NCI-H774 (cell line): ENCODE measurements at places on chromosomes 5 and 9.
A peak's percentile ranks its signal among the peaks of the same experiment; 100 is the strongest.

GRCh38 chr9:120737416-120738165 is 23.3 kb upstream of the MEGF9 start:
- DNase-seq: no peak

GRCh38 chr5:148474025-148474511 is 90.3 kb downstream of the FBXO38 start:
- no peak for DNase-seq

DNA sequence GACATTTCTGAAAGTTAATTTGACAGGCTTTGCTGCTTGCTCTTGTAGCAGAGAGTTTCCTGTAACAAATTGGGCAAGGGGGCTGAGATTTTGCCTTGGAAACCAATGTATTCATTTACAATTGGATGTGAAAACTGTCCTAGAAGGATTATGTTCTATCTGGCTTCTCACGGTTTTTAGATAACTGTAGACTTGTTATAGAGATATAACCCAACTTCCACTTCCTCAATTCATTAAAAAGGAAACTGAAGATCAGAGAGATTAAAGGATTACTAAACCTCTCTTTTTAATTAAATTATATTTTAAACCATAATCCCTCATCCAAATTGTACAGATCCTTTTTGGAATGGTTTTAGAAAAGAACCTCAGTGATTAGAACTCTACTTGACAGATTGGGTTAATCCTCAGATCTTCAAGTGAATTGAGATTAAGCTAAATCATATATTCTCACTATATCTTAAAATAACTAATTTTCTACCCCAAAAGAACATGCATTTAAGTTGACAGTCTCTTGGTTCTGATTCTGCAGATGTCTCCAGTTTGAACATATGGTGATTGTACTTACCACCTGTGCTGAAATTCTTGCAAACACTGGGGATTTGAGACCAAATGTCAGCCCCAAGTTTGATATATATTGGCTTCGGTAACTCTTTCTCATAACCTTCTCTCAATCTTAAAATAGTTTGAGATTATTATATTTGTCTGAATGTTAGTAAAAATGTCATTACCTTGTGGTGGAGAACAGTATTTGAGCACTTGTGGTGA is 130.1 kb upstream of the C9orf72 start:
- DNase-seq: no peak

DNA sequence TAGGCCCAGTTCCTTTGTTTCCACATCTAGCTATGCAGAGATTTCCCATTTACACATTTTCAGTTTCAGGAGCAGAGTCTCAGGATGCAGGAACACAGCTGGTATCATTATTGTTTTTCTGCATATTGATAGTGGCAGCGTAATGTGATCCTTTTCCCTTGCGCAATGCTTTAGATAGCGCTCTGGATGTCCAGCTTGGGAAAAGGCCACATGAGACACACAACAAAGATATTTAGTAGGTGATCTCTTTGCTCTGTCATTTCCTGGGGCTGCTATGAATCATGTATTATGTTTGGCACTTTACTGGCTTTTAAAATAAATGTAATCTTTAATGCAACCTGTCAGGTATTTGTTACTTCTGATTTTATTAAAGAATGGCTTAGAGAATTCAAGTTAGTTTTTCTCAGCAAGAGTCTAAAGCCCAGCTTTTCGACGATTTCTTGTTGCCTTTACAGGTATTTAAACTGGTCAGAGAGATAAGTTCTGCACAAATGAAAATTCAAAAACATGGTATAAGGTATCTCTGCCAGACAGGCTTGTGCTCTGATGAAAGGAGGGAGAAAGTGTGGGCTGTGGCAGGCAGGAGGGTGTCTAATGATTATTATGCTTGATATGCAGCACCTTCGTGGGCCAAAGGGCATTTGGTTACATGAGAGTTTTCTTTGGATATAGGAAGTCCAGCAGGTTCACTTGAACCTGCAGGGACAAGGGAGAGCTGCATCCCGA is 42.2 kb downstream of the PTTG1 start:
- no peak for DNase-seq

GRCh38 chr9:81685763-81686613 is 3.4 kb downstream of the TLE1 start:
- DNase-seq: no peak

DNA sequence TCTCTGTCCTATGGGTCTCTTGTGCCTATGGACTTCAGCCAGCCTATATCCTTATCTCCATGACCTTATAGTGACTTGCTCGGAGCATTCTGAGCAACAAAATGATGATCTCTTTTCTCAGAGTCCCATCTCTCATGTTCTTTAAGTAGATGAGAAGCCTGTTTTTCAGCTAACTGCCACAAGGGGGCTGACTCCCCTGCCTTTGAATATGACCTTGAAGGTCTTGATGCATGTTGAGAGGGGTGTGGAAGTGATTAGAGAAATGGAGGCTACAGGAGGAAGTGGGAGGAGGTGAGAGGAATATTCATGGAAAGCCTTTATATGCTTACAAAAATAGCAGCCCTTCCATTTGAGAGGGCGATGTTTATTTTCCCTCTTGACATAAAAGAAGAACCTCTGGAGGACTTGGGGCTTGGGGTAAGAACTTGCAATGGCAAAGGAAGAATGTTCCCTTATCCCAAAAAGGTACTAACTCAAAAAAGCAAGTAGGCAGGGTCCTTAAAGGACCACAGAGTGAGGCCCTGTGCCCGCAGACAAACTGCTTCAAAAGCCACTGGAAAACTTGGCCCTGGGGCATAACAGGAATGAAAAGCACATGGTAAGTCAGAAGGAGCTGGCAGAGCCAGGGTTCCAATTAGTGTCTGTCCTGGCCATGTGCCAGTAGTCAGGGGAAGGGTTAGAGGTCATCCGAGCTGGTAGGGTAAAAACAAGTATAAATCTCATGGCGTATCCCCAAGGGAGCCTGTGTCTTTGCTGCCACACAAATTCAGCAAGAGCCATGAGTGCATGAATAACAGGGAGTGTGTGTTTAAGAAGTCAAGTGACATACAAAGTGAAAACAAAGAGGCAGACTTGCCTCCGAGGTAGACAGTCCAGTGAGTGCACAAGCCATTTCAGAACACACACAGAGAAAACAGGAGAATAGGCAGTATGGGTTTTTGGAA is 39.1 kb downstream of the FGD3 start:
- no peak for DNase-seq

GRCh38 chr9:94951324-94952135 is 225.0 kb downstream of the AOPEP start:
- DNase-seq: no peak

DNA sequence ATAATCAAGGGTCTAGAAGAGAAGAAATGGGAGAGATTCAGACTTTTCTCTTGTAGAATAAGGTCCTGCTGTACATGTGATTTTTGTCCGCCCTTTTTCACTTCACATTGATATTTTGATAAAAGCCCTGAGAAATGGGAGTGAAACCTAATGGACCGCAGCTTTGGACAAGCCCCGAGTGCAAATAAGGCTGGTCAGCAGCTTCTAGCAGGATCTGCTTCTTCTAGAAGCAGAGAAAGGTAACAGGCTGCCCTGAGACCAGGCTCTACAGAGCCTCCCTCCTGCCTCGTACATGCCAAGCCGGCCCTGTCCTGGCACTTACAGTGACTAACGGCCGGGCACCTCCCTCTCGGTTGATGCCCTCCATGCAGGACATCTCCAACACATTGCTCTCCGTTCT is 33.4 kb downstream of the ACER2 start:
- no peak for DNase-seq

DNA sequence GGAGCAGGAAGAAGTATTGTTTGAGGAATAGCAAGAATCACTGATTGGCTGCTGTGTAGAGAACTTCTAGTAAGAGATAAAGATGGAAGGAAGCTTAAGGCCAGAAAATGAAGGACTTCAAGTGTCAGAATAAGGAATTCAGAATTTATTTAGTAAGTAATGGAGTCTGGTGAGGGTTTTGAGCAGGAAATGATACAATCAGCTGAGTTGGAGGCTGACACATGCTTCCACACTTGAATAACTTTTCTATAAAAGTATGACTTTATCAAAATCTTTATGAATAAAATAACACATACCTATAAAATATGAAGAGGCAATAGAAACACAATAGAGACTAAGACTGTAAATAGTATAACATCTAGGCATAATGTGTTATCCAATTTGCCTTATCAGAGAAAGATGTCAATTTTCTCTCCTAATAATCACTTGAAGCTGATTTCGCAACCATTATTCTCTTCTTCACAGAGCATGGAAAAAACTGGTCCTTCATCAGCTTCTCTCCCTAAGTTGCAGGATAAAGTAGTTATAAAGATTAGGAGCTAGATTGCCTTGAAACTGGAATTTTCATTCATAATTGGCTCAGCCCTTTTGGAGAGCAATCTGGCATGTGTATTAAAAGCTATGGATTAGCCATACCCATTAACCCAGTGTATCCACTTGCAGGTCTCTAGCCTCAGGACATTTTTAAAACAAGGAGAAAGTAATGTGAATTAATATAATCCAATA is 143.4 kb downstream of the ZNF608 start:
- no peak for DNase-seq

DNA sequence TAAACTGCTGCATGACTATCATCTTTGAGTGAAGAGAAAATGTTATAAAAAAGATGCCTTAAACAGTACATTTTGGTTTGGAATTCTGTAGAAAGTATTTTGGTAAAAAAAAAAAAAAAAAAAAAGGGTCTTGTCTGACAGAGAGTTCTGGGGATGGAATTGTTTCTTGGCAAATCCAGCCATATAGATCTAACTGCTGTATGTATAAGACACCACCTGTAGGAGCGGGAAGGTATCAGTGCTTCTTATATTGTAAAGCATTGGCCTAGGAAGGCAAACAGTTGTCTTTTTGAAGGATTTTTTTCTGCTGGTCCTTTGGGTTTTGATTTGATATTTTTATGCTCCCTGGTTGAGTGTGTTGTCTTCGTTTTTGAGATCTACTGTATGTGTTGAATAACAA is 2.8 kb downstream of the PURA start:
- no peak for DNase-seq

DNA sequence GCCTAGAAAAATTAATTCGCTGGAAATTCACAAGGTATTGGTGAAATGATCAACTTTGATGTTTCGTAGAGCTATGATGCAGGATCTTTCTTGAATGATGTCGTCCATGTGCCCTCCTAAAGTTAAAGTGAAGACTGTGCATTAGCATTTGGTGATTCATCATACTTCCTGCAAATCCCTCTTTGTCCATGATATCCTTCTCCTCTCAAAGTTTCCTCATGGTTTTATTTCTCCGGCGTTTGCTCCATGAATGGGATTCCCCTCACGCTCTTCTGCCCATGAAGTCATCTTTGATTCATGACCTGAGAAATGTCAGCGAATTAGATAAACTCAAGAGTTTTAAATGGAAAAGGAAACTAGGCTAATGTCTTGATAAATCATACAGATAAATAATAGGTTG is 372.7 kb downstream of the PSAT1 start:
- DNase-seq: no peak

DNA sequence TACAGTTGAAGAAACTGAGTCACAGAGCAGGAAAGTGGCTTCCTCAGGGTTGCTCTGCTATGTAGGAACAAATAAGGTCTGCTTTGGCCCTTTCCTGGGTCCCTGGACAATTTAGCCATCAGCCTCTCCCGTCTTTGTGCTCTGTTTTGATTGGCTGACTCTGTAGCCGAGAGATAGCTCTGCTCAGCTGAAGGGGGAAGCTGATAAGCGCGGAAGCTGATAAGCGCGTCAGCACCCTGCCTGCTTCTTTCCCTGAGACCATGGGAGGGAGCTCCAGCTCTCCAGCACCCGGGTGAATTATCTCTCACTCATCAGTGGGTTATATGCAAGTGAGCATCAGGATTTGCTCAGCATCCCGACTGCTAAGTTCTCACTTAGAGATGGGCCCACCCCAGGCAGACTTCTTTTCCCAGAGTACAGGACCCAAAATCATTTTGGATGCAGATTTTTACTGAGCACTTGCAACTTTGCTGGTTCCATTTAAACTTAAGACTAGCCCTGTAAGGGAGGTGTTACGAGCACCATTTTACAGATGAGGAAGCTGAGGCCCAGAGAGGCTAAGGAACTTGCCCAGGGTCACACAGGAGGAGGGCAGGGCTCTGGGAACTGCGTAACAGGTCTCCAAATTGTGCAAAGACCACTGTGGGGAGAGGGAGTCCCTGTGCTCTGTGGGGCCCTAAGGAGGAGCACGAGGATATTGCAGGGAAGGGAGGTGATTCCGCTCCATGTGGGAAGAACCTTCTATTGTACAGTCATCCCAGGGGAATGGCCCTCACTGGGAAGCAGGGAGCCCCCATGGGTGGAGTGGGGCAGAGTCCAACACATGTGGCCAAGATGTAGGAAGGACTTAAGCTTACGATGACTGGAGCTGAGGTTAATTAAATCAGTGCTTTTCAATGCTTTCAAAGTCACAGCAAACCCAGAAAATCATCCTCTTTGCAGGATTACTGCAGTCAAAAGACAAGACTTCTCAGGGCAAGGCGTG is 83.7 kb upstream of the ORM1 start:
- no peak for DNase-seq

DNA sequence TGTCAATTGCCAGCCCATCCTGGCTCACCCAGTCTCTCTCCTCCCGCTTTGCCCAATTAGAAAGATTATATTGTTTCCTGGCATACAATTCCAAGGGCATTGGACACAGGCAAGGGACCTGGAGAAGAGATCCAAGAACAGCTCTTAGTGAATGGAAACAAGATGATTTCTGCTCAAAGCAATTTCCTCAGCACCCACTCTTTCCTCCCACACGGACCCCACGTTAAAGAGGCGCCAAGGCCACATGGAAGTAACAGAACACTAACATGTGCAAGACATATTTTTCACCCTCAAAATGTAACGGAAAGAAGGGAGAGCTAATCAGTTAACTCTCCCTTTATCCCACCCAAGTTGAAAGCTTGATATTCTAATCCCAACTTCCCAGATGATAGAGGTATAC is 111.2 kb downstream of the LHFPL2 start:
- DNase-seq: no peak

DNA sequence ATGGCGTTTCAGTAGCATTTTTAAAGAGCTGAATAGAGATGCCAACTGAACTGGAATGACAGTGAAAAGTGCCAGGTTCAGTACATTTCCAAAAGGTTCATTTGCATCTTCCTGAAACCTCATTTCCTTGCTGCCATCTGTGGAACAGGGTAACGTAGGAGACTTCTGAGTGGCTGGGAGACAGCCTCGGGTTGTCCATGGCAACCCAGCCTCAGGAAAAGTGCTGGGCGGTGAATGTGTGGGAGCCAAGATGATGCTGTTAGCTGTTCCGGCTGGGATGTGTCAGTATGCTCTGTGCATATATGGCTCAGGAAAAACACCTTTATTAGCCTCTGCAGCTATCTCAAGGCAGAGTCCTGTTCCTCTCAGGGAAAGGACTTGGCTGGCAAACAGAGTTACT is 87.5 kb downstream of the KLHL3 start:
- DNase-seq: no peak

DNA sequence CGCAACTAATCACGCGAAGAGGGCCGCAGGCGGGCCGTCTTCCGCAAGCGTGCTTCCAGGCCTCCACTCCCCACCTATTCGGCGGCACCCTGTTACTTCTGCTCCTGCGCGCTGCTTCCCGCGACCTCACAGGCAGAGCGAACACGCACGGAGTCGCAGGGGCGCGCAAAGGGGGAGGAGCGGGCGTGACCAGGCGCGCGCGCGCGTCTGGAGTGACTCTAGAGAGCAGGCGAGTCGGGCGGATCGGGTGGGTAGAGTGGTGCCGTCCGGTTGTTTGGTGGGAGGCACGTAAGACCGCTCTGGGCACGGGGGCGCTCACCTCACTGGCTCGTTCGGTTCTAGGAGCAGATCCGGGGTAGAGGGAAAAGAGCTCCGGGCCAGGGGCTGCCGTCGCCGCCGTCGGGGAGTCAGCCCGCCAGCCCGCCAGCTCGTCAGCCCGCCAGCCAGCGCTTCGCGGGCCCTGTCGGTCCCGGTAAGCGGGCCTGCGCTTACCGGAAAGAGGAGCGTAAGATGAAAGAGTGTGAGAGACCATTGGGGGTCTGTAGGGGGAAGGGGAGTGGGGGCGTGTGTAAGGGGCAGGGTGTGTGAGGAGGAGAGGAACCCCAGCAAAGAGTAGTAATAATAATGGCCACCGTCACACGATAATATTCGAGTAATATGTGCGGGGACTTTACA is at the start of gene CNOT8:
CNOT8 (plus strand) TSS at position 331 of the 675 bp plus-strand sequence. CDS start 4,652 bp downstream, outside the sequence.
- peak; percentile 95 for DNase-seq
